PC-9 (cell line): ENCODE measurements at places on chromosomes 2 and 18. TPM values are rescaled to one million over a fixed set of nuclear protein-coding genes. Genes with fewer than 3 reads are reported as not detected.

DNA sequence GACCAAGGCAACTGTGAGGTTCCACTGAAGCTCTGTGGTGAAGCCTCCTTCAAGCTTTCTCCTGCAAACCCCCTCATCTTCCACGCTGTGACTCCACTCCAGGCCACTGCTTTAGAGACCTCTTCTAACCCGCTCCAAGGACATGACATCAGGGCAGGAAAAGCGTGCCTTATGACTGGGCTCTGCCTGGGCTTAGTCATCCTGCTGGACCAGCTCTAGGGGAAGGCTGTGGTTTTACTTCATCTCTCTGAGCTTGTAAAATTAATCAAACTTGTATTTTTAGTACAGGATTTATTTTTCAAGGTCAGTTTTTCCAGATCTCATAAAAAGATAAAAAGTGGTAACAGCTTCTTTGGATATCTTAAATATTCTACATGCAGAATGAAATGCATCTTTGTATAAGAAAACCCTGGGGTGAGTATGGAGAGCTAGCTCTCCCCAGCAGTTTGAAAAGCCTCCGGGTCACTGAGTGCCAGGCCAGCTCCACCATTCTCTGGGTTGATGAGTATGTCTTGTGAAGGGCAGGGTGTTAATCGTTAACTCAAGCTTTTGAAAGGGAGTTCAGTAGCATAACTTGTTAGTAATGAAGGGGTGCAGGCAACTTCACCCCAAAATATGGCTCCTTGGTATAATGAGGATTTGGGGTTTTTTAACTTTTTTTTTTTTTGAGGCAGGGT, 33.1 kb upstream of the YPEL5 start:
- peak; percentile 74 for DNase-seq

DNA sequence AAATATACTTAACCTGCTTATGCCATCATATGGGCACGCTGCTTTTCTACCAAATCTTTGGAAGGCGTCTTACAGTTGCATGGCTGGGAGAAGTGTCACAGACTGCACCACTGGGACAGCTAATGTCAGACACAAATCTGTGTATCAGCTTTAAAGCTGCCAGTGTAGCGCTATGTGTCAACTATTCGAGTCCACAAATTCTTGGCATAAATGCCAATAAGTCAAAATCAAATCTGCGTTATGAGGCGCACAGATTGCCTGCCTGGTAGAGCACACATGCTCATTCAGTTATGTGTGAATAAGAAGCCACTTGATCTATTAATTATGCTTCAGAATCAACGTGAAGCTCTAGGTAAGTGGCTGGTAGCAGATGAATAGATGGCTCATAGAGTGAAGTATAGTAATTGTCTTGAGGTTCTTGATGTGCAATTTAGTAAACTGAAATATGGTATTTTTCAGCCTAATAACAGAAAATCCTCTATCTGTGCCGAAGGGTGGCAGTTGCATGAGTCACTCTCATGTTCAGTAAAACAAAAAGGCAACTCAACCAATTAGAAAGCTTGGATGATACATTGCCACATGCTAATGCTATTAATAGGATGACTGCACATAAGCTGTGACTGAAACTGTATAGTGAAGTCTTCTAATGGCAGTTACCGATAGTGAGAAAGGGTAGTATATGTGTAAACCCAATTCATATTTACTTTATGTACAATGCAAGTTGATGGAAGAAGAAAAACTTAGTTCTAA, 52.0 kb downstream of the DCC start:
- no peak for DNase-seq

- DNase-seq: no peak
These were observed 1779.7 kb upstream of the CELF4 start for GRCh38 chr18:39345321-39345720.

DNA sequence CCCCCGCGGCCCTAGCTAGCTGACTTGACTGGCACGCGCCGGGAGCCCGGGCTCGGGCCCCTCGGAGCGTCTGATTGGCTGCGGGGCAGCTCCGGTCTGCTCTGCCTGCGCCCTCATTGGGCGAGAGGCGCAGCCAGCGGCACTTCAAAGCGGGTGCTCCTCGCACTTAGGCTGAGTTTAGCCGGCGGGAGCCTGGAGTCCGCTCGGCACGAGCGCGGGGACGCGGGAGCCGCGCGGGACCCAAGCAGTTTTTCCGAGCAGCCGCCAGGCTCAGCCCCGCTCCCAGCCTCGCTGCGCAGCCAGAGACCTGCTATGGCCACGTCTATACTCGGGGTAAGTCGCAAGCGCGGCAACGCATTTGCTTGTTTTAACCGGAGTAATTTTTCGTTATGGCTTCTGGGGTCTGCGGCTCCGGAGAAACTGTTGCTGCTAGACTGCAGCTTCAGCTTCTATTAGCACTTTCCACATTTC, at the start of gene SP9:
Gene SP9 (plus strand): TSS at position 174 of the 471 bp plus-strand sequence. CDS start 139 bp downstream, at position 313.
- DNase-seq: no peak

USP34 gene
- 85.4 and 120 TPM in 2 replicates for total RNA-seq

FOXD4L1 gene
- 0.28 and 0.43 TPM in 2 replicates for total RNA-seq

LTBP1 gene
- total RNA-seq: 10.3 and 10.4 TPM in 2 replicates

COLEC11 gene
- total RNA-seq: 2.4 and 4.6 TPM in 2 replicates
